ENCODE measurements at places on chromosomes 3 and 15.

GRCh38 chr3:117246771-117247555, 537.4 kb downstream of the TUSC7 start:
- DNase-seq = no peak

DNA sequence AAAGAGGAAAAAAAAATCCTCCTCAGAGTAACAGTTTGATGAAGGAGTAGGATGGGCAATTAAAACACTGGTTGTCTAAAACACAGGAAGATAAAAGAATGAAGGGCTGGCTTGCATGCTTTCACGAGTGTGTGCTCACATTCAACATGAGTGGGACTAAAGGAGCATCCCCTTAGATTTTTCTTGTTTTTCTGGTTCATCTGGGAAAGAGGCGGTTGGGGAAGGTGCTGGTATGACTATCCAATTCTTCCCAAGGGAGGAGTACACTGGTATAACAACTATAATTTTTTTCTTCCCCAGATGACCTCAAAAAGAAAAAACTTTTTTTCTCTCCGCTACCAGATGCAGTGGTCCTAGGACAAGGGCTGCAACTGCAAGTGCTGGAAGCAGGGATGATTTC, 143.7 kb downstream of the MYO9A start:
- DNase-seq = no peak

DNA sequence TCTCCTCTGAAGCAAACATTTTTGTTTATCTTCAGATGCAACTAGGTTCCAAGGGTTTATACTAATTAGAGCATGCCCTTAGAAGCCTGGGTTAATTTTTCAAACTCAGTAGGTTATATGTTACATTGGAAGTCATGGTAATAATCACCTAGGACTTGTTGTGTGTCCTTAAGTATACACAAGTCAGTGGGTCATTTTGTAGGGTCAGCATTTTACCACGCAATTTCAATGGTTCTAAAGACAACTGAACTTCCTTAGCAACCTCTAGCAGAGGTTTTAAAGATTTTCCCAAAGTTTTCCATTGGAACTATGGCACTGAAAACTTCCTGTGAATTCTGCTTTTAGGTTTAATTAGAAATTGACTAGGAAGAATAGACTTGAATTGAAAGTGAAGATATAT, 99.6 kb upstream of the NANOGP8 start:
- no peak for DNase-seq

GRCh38 chr3:157414861-157415260, 21.8 kb upstream of the PTX3 start:
- no peak for DNase-seq

GRCh38 chr3:107846279-107846852, 244.5 kb downstream of the CD47 start:
- peak; percentile 25 for DNase-seq

DNA sequence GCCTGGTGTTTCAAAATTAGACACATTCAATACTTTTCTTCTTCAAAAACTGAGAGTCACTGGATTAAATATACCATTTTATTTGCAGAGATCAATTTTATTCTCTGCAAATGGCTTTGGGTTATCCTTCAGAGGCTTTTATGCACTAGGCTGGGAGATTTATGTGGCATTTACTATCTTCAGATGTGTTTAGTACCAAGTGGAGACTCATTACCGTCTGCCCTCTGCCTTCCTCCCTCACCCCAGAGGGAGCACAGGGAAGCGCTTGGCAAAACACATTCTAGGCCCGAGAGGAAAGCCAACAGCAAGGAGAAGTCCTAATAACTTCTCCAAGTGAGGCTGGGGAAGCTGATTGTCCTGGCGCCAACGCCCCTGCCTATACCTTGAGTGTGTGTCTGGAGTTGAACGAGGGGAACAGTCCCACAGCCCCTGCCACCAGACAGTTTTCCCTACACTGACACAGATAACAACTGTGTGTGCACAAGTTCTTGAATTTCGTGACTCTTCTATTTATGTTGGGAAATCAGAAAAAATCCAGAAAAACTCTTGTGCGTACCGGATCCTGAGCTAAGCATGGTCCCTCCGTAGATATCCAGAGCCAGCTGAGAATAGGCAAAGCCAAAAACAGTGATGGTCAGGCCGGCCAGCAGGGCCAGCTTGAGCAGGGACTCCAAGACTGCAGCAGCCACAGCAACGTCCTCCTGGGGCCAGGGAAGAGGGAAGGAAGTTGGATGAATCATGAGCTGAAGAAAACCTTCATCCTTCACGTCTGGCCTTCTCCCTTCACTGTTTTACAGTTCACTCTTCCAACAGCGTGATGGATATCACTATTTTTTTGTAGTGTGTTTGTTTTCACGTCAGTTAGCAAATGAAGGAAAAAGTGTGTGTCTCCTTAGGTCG, 26.6 kb downstream of the RFT1 start:
- DNase-seq = no peak

DNA sequence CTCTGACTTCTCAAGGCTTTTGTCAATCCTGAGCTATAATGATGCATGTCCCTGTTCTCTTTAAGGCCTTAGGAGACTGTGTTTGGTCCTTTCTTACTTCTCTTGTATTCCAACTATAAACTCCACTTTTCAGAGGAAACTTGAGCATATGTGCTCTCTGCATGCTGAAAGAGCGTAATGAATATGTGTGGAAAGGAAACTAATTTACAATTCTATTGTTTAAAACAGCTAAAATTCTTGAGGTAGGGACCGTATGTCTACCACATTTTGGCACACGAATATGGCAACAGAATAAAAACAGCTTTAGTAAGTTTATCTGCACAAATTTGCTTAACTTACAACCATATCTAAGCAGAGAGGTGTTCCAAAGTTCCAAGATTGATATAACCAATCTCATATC, 242.0 kb upstream of the DCBLD2 start:
- DNase-seq = no peak

GRCh38 chr3:107769882-107770281, 247.1 kb downstream of the BBX start:
- no peak for DNase-seq

DNA sequence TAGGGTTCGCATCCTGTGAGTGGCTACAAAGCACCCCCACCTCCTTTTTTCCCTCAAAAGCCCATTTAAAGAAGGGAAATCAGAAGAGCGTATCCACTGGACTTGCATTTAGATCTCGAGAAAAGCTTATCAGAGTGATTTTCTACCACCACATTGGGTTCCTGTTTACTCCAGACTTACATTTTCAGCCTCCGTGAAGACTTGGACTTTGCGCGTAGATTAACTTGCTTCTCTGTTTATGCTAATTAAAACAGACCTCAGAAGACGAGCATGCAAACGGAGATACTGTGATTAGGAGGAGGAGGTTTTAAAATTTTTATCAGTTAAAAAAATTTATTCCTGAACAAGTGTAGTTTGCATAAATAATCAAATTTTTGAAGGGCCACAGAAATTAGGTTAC, 115.7 kb downstream of the AKAP13 start:
- DNase-seq = no peak

DNA sequence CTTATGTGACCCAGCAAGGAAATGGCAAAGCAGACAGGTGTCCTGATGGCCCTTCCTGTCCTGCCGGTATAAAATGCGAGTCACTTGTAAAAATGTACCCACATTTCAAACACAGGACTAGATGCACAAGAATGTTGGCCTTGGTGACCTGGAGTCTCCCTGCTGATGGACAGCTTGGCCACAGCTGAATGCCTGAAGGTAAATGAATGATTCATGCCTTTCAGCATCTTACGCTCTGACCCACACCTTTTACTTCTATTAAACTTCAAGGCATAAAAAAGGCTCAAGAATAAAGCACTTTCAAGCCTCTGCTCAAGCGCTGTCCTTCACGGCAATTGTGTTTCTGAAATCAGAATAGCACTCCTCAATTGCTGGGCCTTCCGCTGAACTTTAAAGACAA, 228.0 kb upstream of the SLCO3A1 start:
- peak; percentile 25 for DNase-seq

All from mammary epithelial cell (primary cell).